T-helper 1 cell (primary cell): ENCODE measurements at places on chromosomes 7 and 10.

- DNase-seq, result no peak
Observed at GRCh38 chr7:86949052-86949778, 110.2 kb downstream of the ELAPOR2 start.

GRCh38 chr7:37448636-37449361, at the start of gene ELMO1:
TSS of gene ELMO1 (minus strand) at chr7:37448864. CDS start at chr7:37342690, 106,174 bp downstream.
- peak; percentile 93 for DNase-seq

- DNase-seq, result no peak
Observed at GRCh38 chr10:42836771-42837468, 54.3 kb downstream of the BMS1 start.

DNA sequence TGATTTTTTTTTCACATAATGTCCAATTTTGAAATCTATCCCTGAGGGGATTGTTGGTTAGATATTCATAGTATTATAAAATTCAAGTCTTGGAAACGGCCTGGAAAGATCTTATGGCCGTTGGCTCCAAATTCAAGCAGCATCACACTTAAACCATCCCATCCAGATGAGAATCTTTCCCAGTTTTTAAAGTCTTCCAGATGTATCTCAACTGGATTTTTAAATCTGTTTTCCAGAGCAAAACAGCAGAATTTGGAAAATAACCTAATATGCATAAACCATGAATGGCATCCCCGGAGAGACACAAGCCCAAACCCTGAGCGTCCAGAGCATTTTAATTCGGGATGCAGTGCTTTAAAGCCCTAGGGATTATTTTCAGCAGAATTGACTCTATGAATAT, 208.2 kb upstream of the PRKCQ start:
- DNase-seq, result no peak

GRCh38 chr10:103350175-103350516, 794 bp downstream of the PCGF6 start:
- DNase-seq, result no peak

DNA sequence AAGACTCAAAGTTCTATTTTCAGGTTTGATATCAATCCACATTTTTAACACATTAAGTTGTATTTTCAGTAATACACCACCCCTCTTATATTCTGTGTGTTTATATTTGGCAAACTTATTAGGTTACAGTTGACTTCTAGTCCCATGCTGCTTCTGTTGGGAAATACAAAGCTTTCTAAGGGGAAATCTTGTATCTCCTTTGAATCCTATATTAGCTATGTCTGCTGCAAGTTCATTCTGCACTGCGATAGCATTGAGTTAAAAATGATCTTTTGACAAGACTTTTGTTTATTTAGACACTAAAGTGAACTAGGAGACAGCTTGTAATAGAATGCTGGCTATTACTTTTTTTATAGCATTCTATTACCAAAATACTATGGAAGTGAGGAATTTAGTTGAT, 625.1 kb upstream of the ANKRD30A start:
- DNase-seq, result no peak

GRCh38 chr10:132634241-132634946, 96.8 kb downstream of the INPP5A start:
- no peak for DNase-seq

- no peak for DNase-seq
Observed at GRCh38 chr10:58514111-58514770, 1.6 kb downstream of the BICC1 start.

DNA sequence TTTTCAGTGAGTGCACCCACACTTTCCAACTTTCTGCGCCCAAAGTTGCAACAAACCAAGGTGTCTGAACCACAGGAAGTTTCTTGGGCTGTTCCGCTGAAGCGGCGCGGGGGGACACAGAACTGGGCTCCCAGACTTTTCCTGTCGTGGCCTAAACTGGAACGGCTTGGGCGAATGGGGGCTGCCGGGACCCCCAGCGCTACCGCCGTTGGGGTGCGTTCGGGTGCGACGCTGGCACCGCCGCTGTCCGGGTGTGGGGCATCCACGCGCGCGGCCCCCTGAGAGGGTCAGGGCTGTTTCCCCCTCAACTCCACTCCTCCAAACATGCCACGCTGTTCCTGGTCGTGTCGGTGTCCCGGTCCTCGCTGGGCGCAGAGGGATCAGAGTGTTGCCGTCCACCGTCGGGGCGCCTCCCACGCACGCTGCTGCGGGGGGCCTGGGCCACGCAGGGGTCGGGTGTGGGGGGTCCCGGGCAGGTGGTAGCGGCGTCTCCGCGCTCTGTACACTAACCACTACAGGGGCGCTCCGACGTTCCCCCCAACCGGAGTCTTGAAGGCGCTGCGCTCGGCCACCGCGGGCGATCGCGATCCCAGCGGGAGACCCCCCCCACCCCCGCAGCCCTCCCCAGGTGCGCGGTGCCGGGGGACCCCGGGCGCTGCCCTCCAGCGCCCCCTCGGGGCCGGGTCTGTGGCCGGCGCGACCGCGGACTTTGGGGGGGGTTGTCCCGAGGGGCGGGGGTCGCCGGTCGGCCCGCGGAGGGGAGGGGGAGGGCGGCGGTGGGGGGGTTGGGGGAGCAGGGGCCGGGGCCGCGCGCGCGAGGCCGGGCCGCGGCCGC, 2.2 kb upstream of the CUX1 start:
- DNase-seq, result peak; percentile 43

DNA sequence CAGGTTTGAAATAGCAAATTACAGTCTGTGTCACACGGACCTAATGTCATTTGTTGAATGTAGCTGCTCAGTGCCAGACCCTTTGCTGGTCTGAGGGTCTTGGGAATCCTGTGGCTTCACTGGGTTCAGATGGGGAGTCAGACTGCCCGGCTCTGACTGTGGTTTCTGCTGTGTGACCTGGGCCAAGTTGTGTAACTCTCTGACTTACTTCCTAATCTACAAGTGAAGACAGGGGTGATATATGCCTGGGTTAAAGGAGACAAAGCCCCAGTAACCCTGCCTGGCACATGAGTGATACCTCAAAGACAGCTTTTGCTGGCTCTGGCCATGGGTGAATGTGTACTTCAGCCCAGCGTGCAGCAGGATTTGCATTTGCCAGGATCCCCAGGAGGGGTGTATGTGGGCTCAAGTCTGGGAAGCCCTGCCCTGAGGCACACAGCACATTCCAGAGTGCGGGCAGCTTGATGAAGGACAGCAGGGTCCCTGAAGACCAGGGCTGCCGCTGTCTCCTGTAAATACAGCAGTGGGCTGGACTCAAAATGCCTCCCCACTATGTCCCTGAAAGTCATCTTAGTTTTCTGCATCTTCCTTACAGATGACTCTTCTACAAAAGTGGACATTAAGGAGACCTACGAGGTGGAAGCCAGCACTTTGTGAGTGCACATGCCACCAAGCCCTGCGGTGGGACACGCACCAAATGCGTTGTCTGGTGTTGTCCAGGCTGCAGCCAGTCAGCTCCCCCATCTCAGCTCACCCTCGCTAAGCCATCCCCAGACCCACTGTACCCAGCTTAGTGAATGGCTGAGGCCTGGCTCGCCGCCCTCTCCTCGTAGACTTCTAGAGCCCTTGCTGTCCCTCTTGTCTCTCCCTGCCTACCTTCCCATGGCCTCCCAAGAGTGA, 16.4 kb downstream of the NACAD start:
- no peak for DNase-seq

DNA sequence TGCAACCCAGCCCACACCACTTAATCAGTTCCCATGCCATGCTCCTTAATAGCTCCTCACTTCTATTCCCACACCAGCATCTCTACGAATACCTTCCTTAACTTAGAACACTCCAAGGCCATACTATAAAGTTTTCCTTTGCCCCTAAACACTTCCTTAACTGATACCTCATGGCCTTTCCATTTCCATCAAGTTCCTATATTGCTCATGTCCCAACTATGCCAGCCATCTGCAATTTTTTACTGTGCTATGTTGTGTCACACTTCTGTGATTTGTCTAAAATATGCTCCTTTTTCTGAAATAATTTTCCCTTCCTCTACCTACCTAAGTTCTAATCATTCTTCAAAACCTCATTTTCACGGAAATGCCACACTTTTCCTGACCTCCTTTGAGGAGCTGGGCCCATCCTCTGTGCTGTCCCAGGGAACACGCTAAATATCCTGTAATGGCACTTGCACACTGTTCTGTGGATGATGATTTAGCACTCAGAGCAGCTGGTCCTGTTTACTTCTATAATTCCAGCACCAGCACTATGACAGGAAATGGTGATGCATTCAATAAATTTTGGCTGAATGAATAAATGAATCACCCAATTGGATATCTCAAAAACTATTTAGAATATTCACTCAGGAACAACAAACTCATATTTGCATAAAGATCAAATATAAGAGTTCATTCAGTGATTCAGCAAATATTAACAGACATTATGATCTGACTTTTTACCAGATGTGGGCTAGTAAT, 266.5 kb upstream of the HGF start:
- DNase-seq, result no peak

DNA sequence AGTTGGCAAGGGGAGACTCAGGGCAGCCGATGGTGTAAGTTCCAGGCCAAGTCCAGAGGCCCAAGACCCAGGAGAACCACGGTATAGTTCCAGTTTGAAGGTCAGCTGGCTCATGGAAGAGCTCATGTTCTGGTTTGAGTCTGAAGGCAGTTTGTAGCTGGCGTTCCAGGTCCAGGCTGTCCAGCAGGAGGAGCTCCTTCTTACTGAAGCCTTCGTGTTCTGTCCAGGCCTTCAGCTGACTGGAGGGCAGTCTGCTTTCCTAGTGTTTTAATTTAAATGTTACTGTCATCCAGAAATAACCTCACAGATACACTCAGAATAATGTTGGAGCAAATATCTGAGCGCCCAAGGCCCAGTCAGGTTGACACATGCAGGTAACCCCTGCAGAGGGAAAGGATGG, 4.2 kb downstream of the SUN1 start:
- DNase-seq, result no peak

DNA sequence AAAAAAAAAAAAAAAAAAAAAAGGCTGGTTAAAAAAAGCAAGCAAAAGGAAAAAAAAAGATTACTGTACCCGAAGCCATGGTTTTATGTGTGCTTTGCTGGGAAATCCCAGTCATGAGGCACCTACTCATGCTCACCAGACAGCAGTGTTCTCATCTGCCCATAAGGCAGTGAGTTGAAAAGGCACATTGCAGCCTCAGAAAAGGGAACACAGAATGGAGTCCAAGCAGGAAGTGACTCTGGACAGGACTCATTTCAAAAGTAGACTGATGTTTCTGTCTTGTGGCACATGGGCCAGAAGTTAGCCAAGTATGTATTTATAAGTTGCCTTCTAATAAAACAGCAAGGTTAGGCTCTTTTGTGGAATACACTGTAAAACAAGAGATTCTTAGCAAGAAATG, 40.2 kb downstream of the PDSS1 start:
- DNase-seq, result no peak

DNA sequence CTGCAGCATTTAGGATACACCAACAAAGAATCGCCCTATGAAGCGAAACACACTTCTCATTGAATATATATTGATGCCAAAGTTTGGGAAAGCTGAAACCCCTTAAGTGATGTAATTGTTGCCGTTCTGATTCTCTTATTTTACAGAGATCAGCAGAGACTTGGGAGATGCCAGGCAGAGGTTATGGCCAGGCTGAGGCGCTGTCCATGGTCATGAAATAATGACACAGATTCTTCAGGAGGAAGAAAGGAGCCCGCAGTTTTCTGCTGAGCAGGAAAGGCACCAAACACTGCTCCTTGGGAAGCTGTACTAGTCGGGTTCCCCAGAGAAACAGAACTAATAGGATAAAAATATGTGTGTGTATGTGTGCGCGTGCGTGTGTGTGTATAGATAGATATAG, 566.0 kb downstream of the CALN1 start:
- no peak for DNase-seq

- DNase-seq, result no peak
Observed at GRCh38 chr10:129411772-129412171, 55.3 kb upstream of the MGMT start.

GRCh38 chr10:71623098-71623985, 96.2 kb downstream of the C10orf105 start:
- no peak for DNase-seq

GRCh38 chr7:128770233-128770632, 5.4 kb downstream of the OPN1SW start:
- DNase-seq, result no peak

GRCh38 chr7:51198654-51199053, 118.0 kb downstream of the COBL start:
- no peak for DNase-seq

GRCh38 chr7:28173531-28173930, 7.1 kb downstream of the JAZF1 start:
- no peak for DNase-seq

- DNase-seq, result no peak
Observed at GRCh38 chr10:121152033-121152432, 300.9 kb downstream of the WDR11 start.

DNA sequence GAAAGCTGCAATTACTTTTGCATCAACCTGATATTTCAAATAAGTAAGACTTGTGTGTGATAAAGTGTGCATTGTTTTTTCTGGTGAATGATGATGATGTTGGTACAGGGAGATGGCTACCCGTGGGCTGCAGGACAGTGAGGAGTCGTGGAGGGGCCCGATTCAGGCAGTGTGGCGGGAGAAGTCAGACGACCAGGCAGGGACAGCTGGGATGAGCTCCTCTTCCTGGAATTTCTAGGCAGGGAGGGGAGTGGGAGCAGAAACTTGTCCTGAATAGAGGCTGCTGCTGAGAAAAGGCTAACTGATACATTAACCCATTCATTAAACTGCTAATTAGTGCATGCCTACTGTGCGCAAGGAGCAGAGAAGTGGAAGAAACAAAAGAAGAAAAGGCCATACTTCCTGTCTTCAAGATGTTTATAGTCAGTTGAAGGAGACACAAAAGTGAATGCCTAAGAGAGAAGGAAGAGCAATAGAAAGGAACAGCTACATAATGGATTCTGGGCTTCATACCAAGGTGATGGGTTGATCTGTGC, 9.3 kb upstream of the GATAD1 start:
- no peak for DNase-seq

DNA sequence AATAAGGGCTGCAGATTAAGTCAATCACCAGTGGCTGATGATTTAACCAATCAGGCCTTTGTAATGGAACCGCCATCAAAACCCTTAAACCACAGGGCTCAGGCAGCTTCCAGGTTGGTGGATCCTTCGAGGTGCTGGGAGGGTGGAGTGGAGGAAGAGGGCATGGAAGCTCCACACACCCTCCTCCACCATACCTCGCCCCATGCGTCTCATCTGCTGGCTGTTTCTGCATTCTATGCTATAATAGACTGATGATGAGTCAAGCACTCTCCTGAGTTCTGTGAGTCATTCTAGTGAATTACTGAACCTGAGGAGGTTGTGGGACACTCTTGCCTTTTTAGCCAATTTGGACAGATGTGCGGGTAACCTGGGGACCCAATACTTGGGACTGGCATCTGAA, 43.9 kb downstream of the CHST15 start:
- DNase-seq, result no peak

DNA sequence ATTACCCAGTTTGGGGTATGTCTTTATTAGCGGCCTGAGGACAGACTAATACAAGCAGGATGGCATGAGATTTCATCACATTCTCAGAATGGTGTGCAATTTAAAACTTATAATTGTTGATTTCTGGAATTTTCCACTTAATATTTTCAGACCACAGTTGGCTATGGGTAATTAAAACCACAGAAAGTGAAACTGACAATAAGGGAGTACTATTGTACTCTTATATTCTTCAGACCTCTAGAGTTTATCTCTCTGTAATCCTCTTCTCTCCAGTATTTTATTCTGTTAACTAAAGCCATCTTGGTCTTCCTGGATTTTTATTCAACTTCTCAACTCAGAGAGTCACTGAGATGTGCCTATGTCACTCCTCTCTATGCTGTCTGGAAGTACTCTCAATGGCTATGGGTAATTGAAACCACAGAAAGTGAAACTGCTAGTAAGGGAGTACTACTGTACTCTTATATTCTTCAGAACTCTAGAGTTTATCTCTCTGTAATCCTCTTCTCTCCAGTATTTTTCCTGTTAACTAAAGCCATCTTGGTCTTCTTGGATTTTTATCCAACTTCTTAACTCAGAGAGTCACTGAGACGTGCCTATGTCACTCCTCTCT, 118.3 kb downstream of the PPP1R17 start:
- no peak for DNase-seq
